D721Med (cell line): ENCODE measurements at places on chromosomes 11 and 22.

DNA sequence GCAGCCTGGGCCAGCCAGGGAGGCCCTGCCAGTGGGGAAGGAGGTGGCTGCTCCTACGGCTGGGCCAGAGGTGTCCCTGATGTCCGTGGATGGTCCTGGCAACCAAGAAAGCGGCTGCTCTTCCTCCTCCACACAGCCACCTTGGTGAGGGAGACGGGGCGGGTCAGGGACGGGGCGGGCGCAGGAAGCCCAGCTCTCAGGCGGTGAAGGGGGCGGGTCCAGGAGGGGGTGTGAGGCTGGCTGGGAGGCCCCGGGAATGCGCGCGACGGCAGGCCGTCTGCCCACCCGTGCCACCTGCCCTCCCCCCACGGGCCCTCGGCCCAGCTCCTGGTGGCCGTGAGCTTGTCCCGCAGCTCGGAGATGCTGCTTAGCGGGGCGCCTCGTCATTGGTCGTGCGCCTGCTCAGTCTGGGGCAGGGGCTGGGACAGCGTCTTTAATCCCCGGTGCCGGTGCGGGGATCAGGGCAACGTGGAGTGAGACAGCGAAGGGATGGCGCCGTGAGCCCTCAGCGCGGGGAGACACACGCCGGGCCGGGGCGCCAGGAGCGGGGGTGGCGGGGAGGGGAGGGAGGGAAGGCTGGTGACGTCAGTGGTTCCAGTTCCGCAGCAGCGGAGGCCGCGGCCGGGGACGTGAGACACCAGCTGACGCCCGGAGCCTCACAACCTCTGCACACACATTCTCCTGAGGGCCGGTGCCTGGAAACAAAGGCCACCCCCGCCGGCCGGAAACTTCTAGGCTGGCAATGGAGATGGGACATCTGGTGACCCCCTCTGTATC, 6.7 kb upstream of the BRSK2 start:
- DNase-seq: peak; percentile 57

DNA sequence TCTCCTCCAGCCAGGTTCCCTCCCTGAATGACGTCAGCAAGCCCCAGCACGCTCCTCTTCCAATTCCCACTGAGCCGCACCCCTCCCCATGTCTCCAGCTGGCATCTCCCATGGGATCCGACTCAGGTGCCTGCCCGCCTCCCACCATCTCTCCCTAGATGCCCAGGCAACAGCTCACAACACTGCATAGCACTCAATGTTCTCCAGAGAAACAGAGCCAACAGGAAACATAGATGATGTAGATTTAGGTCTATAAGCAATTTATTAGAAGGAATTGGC, 532.3 kb downstream of the BRD1 start:
- no peak for DNase-seq

DNA sequence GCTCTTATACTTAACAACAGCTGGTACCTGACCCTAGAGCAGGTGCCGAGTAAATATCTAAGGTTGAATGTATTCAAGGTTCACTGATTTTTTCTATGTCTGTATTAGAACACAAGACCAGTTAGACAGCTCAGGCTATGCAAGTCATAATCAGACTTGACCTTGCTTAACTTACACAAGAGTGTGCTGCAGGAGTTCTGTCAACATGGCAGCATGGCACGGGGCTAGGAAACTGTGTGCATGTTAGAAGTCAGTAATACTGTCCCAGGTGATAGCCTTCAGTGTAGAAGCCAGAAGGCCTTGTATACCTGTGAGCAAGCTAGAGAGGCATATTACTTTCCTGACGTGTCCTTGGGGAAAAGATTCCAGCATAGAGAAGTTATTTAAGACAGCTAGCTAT, 253.1 kb downstream of the FAT3 start:
- no peak for DNase-seq

DNA sequence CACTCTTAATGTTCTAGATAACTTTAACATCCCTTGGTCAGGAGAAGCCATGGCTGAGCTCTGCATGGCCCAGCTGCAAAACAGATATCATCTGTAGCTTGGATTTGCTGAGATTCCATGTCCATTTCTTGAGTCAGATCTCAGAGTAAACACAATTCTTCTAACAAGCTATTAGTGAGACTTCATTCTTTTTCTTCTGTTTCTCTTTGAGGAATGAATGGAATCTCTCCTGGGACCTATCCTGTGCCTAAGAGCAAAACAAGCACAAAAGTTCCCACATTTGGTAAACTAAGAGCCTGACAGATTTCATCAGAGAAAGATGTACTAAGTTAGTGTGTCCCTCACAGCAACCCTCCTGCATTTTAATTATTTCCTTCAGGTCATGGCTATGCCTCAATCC, 142.8 kb downstream of the MAML2 start:
- DNase-seq: no peak

DNA sequence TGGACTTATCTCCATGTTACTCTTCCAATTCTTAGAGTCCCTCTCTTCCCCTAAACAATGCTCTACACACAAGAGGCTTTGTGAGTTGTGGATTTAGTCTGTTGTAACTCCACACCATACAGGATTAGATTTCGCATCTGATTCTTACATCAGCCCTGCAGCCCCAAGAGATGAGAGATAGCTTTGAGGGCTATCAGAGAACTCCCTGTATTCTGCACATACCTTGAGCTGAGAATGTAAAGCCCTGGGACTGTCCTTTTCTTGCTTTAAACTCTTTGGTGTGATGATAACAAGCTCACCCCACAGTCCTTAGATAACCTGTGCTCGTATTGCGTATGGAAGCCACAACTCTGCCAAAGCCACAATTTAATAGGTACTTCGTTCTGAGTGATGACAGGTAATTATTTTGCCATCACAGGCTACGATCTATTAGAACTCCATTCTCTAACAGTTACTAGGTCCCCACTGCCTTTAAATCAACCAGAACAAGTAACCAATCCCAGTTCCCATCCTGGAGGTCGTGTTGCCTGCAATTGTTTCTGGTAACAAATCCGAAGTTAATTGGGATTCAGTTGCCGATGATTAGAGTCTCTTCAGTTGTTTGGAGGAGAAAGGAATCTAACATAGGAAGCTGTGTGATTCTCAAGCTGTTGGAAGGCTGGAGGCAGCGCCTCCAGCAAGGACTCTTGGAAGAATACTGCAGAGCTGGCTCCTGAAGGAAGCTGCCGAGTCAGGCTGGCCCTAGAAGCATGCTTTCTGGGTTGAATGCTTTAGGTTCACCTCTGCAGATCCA, 1.3 kb upstream of the PARVG start:
- DNase-seq: no peak

- no peak for DNase-seq
Observed at GRCh38 chr11:73170140-73170539, 28.0 kb upstream of the FCHSD2 start.

- no peak for DNase-seq
Observed at GRCh38 chr22:39685336-39686177, 115.0 kb downstream of the CACNA1I start.

DNA sequence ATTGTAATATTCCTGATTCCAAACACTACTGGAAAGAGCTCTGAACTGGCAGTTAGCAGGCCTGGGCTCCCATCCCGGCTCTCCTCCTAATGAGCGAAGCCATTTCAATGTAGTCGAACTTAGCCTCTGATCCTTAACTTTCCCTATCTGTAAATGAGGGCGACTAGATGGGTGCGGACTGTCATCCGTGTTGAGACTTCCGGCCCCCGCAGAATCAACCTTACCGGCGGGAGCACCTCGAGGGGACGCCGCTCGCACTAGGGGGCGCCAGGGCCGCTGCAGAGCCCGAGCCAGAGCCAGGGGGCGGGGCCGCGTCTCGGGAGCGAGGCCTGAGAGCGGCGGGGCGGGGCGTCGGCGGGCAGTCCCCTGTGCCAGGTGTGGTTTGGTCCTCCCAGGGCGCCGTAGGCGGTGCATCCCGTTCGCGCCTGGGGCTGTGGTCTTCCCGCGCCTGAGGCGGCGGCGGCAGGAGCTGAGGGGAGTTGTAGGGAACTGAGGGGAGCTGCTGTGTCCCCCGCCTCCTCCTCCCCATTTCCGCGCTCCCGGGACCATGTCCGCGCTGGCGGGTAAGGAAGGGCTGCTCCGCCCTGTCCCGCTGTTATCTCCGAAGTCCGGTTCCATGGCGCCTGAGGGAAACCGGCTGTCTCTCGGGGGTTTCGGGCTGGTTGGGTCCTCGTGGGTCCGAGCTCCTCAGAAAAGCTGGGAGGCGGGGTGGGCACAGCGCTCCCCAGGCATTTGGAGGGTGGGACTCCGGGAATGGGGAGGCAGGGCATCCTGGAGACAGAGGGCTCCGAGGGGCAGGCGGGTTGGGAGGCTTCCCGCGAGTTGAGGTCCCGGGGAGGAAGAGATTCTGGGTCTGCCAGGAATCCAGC, at the start of gene LIMK2:
Gene LIMK2 (plus strand): TSS at position 437 of the 869 bp plus-strand sequence. CDS start 111 bp downstream, at position 548.
- peak; percentile 61 for DNase-seq

GRCh38 chr22:38873469-38874411, 1.7 kb upstream of the CBX6 start:
- no peak for DNase-seq

DNA sequence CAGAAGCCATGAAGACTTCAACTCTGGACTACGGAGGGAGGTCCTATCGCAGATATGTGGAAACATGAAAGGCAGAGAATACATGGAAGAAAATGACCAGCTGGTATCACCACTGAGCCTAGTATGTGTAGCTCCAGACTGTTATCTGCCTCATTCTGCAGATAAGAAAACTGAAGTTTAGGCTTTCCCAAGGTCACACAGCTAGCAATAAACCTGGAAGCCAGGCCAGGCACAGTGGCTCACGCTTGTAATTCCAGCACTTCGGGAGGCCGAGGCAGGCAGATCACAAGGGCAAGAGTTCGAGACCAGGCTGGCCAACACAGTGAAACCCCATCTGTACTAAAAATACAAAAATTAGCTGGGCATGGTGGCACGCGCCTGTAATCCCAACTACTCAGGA, 15.6 kb upstream of the VWCE start:
- DNase-seq: no peak

GRCh38 chr22:22318723-22319465, 74.3 kb downstream of the VPREB1 start:
- DNase-seq: no peak

DNA sequence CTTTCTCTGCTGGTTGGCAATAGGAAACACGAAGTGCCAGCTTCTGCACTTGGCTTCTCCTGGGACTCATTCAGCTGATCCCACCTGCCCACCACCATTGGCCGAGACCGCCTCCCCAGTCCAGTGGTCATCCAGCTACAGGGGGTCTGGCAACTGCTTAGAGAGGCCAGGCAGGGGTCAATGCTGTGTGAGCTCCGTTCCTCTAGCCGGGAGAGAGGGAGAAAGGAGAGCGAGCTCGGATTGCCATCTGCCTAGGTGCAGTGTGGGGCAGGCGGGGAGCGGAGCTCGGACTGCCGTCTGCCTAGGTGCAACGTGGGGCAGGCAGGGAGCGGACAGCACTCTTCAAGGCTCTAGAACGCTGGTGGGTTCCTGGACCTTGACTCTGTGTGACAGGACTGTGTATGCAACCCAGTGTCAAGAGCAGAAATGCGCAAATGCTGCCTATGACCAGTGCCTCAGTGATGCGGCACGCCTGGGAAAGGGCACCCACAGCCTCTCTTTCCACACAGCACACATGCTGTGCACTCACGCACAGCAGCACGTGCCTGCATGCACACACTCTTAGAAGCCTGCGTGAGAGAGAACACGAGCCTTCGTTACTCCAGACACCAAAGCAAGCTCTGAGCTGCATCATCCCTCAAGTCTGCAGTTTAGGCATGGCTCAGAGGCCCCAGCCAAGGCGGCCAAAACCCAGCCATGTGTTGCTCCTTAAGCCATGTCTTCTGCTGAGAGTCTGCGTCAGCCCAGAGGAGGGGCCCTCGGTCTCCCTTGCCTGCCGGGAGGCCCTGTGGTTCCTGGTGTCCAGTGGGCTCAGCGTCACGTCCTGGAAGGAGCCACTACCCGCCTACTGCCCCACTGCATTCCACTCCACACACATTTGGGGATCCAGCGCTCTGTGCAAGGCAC, 26.8 kb upstream of the JAM3 start:
- DNase-seq: no peak

DNA sequence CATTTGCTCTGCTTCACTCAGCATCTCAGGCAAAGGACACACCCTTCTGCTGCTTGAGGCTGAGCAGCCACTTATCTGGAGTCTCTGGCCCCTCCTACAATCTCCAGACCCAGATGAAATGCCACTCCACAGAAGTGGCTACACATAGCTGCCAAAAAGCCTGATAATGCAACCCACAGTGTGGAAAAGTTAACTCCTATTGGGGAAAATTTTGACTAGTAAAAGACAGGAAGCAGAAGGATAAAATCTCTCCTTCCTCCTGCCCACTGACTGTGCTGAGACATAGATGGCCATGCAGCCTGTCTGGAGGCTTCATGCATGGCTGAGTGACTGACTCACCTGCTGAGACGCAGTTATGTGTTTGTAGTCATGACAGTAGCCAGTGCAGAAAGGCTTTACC, 92.3 kb upstream of the TEAD1 start:
- no peak for DNase-seq

DNA sequence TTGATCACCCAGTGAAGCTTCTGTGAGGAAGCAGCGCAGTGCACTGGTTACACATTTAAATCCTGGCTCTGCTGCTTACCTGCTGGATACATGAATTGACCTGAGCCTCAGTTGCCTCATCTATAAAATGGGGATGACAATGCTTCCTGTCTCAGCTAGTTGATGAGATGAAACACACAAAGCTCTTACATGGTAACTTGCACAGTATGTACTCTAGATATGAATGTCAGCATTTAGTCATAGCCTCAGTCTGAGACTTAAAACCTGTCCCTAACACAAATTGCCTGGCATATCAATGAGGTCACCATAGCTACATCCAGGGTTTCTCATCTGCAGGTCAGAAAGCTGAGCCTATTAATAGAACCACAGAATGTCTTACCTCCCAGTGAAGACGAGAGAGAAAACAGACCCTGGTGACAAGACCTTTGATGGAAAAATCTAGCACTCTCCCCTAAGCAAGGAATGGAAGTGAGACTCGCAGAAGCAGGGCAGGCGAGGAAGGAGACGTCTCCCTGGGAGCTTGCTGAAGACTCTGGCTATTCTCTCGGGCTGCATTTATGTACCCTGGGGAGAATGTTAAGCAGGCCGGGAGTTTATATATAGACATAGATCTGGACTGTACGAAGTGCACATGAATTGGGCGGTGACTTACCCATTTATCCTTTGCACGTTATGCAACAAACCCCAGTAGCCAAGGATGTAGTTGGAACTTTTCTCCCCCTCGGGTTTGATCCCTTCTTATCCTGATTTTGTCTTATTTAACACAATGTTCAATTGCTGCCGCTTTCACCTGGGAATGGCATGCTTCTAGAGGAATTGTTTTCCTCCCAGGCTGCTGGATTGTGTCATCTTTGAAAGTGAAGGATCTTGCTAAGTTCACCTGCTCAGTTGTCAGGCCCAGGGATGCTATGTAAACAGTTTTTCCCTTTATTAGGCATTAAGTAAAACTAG, 18.0 kb downstream of the SDHAF2 start:
- DNase-seq: no peak

- no peak for DNase-seq
Observed at GRCh38 chr22:48797731-48798130, 1029.9 kb downstream of the BRD1 start.

DNA sequence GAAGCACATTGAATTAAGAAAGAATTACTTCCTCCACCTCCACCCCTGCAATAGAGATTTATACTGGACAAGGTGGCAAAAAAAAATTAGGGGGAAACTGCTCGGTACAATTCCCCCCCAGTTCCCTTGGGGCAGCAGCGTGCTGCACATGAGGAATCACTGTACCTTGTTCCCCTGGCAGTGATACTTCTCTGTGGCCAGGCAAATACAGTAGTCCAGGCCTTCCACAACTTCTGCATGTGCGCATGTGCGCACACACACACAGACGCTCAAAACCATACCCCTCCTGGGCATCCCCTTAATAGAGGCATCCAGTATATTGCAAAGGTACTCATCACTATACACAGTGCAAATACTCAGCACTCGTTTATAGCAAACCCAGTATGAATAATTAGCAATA, 68.9 kb downstream of the ARFGAP2 start:
- DNase-seq: no peak

- no peak for DNase-seq
Observed at GRCh38 chr22:48491451-48491941, 1336.2 kb downstream of the BRD1 start.
